ENCODE measurements at places on chromosomes 2 and 18. TPM values are rescaled to one million over a fixed set of nuclear protein-coding genes. Genes with fewer than 3 reads are reported as not detected.

The RAD51AP2 gene
- total RNA-seq: not detected

The RNPEPL1 gene
- 30.5 TPM for total RNA-seq

The CPO gene
- not detected for total RNA-seq

The GPR17 gene
- total RNA-seq: not detected

The KATNAL2 gene
- 10.8 TPM for total RNA-seq

Measured in pericardium fibroblast (primary cell).